Cardiac muscle cell (in vitro differentiated cells and primary cell): ENCODE measurements at places on chromosomes 4 and X. TPM values are rescaled to one million over a fixed set of nuclear protein-coding genes. Genes with fewer than 3 reads are reported as not detected.

RS1 gene
- not detected in 2 replicates for total RNA-seq

PPP1R3F gene
- 32.6 and 36.0 TPM in 2 replicates for total RNA-seq

TNIP3 gene
- total RNA-seq, result not detected in 2 replicates

AKAP14 gene
- total RNA-seq, result not detected in 2 replicates

SLC34A2 gene
- 0.60 and 1.0 TPM in 2 replicates for total RNA-seq

PABPC5 gene
- total RNA-seq, result 8.8 and 10.3 TPM in 2 replicates

IBSP gene
- total RNA-seq, result not detected in 2 replicates

- no peak for DNase-seq
These were observed 150.5 kb upstream of the SPRY1 start for GRCh38 chr4:123246085-123246484.

GRCh38 chrX:132395645-132396044 is 93.2 kb downstream of the MBNL3 start:
- peak; percentile 5 for DNase-seq

GRCh38 chr4:85522836-85523235 is 47.9 kb downstream of the ARHGAP24 start:
- DNase-seq, result no peak

GRCh38 chr4:120561648-120562047 is 360.9 kb downstream of the PRDM5 start:
- no peak for DNase-seq

DNA sequence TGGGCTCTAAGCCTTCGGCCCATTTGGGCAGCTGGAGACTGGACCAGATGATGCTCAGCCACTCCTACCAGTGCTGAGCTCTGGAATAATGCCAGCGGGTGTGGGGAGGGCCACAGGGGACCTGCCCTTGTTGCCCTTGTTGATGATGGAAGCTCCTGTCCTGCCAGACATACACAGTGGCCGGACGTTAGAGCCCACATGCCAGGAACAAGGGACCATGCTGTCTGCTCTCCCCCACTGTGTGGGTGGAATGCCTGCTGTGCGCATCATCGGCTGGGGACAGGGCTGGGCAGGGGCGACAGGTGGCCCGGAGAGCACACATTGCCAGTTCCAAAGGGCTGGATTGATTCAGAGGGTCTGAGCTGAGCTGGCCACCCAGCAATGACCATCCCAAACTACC is 2.0 kb downstream of the ABLIM2 start:
- no peak for DNase-seq

DNA sequence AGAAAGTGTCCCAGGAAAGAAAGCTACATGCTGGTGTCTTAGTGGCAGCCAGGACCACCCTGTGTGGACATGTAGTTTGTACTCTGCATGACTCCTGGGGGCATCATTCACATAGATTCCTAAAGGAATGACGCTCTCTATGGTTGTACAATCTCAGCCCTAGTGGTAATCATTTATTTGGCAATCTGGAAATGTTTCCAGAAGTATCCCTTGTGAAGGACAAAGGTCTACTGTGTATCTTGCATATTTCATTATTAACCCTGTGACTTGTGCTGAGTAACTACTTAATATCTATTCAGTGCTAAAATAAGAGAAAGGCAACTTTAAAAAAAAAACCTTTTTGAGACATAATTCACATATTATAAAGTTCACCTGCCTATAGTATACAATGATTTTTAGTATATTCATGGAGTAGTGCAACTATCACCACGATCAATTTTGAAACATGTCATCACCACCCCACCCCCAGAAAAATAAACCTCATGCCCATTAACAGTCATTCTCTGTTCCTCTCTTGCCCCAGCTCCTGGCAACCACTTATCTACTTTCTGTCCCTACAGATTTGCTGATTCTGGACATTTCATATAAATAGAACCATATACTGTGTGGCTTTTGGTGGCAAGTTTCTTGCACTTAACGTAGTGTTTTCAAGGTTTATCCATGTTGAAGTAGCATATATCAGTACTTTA is 51.7 kb downstream of the SHROOM3 start:
- DNase-seq, result no peak

DNA sequence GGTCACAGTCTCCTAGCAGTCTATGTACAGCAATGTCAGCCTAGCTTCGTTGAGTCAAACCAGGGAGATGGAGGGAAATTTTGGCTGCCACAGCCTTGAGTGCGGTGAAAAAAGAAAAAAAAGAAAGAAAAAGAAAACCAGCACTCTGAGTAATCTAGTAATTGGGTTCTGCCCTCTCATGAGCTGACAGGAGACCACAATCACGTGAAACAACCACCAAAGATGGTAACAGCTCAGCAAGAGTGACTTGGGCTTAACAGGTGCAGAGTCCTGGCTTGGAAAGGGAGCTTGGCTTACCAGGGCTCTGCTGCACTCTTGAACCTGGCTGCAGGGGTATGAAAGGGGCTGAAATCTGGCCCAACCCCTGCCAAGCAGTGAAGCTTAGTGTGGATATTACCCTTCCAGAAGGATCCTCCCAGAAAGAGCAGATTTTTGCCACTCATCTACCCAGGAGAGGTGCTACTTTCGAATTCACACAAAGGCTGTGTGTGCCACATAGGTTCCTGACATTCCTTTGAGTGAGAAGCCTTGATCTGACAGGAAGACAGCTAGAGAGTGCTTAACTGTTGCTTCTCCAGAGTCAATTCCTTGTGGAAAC is 350.3 kb downstream of the PTTG2 start:
- no peak for DNase-seq

DNA sequence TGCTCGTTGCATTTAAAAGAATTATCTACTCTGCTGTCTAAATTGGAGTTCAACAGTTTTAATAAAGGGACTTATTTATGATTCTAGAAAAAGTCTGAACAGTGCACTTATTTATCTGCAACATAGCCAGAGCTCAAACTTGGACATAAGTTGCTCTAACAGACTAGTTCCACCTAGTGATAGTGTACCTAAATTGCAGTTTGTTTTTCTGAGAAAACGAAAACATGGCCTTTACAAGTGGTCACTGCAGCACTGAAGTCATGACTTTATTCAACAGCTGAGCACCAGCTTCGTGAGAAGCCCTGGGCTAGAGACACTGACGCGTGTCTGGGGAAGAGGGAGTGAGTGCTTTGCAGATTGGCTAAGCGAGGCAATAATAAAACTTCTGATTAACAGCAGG is 77.3 kb upstream of the IGSF1 start:
- no peak for DNase-seq

DNA sequence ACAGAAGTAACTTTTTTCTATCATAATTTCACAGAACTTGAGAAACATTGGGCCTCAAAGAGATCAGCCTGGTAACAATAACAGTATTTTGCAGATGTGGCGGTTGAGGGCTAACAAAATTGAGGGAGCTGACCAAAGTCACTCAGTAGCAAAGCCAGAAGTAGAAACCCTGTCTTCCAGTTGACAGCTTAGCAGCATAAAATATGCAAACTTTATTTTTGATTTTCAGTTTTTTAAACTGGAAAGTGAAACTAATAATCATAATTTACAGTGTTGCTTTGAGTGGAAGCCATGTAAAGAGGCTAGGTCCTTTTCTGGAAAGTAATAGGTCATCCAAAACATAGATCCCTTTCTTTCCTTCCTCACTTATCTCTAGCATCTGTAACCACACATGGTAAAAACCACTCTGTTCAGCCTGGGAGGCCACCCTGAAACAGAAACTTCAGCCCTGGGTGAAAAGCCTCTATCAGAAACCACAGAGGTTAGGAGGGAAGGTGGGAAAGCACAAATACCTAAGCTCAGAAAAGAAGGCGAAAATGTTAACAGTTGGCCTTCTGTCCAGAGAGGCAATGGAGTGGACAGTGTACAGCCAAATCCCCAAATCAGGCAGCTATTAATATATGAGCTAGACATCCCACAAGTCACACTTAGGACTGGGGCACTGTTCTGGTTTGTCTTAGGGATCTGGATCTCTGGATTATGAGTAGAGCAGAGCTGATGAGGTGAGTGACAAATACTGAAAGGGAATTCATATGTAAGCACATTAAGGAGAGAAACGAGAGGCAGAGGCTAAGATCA is 61.1 kb upstream of the ARSJ start:
- peak; percentile 7 for DNase-seq

DNA sequence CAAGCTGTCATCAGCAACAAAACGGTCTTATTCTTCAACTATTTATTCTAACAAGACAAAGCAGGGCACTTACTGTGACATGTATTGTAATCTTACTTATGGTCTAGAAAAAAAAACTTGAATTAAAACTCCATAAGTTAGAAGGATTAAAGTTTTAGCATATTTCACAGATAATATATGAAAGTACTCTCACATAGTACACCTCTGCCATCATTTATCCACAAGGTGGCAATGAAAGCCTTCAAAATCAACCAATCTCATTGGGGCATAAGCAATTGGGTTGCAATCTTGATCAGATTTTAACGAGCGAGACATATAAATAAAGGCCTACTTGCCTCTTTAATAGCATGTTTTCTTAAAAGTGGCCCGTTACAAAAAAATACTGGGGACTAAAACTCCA is 1382.9 kb downstream of the FAM133A start:
- DNase-seq, result peak; percentile 30

DNA sequence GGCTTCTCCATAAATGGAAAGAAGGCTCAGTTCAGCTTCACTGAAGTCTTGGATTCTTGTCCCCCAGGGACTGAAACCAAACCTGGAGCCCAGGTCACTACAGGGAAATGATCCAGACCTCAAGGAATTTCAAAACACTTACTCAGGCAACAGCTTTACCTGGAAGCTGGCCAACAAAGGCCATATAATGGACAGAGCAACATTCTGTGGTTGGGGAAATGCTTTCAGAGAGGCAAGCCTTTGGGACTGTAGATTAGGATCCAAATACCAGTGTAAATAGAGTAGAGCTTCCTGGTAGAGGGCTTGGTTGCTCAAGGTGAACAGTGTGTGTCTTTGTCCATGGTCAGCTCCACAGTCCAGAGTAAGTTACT is 57.0 kb upstream of the PROM1 start:
- DNase-seq, result peak; percentile 60

DNA sequence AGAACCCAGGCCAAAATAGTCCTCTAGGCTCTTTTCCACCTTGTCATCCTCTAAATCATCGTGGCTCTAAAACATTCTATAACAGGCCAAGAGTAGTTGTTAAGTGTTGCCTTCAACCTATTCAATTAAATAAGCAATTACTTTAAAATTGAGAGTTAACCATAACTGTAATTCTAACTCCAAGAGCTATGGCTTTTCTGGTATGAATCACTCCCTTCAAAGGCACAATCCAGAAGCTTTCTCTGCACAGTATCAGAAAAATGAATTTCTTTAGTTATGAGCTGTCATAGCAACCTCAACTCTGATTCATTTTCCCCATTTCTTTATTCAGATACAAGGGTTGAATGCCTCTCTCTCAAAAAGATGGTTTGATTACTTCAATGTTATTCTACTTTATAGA is 21.7 kb downstream of the INPP4B start:
- DNase-seq, result no peak

DNA sequence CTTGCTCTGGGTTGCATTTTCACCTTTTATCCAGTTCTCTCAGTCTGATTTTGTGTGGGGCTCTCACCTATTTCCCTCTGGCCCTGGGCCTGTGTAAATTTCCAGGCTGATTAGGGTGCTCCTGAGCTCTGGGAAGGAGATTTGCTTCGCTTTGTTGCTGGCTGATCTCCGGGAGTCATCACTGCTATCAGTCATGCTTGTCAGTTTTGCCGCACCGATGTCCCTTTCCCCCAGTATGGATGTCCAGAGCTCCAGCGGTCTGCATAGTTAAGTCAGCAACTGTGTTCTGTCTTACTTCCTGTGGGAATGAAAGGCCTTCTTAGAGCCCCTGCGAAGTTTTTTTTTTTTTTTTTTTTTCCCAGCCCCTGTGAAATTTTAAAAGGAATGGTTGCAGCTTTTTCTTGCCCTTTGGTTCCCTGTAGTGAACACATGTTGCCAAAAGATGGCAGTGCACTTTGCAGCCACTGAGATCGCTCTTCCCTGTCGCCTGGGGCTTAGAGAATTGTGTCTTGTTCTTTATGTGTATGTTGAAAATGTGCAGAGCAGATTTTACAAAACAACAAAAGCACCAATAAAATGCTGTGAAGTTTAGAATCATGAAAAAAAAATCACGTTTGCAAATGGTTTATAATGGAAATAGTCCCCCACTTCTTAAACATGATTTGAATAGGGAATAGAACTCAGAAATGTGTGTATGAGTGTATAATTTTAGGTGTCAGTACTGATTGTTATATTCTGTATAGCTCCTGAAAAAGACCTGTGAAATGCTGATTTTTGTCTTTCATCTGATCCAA is 109.1 kb upstream of the SLC4A4 start:
- DNase-seq, result peak; percentile 77

DNA sequence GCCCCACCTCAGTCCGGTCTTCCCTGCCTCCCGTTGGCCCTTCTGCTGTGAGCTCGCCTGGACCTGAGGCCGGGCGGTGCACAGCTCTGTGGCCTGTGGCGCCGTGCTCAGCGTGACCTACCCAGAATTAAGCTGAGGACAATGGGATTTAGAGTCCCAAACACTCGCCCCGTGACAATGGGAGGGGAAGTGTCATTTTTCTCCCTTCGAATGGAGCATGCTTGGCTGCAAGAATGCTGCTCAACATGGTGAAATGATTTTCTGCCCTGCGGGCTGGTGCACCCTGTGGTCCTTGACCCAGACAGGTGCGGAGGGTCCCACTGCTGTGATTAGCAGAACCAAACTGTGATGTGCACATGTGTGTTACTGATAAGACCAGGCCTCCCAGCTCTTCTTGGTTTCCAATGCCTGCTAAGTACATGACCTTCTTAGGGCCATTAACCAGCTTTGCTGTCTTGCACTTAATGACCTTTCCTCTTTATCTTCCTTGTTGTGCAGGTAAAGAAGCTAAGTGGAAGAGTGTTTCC is 772 bp downstream of the EOLA1 start:
- DNase-seq, result no peak

GRCh38 chrX:56995271-56995994 is at the start of gene SPIN3:
Gene SPIN3, minus strand, starts transcription at chrX:56995541. Its CDS starts 594 bp downstream, at chrX:56994947.
- DNase-seq, result peak; percentile 81

DNA sequence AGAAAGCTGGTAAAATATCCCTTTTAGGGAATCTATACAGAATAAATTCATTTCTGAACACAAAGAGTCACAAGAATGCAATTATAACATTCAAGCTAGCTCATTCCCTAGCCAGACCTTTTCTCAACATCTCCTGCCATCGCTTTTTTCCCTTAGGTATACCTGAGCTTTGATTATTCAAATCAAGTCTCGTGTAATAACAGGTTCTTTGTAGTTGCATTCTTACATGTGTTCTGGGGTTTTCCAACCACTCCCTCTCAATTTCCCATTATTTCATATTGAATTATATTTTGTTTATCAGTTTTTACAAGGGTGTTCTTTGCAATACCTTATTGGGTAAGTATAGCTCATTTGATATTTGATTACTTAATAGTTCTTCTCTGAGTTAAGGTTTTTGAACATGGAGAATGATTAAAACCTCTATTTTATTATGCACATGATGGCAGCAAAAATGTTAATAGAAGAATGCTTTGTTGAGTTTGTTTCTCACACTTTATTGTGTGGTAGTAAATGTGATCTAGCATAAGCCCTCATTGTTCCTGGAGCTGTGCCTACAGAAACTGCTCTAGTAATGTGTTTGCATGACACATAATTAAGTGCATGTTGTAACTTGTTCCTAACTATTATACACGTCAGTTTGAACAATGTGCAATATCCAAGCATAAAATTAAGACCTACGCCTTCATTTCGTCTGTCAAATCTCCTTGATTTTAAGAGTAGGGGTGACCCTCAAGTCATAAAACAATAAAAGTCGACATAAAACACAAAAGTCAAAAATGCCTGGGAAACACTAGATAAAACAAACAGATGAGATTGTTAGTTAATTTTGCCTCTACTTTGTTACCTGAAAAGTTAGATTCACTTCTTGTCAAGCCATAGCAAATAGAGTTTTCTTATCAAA is 124.0 kb upstream of the POF1B start:
- DNase-seq, result no peak

- no peak for DNase-seq
These were observed 37.1 kb downstream of the PCDH10 start for GRCh38 chr4:133186210-133186609.
